ENCODE measurements at places on chromosomes 13 and 19.

DNA sequence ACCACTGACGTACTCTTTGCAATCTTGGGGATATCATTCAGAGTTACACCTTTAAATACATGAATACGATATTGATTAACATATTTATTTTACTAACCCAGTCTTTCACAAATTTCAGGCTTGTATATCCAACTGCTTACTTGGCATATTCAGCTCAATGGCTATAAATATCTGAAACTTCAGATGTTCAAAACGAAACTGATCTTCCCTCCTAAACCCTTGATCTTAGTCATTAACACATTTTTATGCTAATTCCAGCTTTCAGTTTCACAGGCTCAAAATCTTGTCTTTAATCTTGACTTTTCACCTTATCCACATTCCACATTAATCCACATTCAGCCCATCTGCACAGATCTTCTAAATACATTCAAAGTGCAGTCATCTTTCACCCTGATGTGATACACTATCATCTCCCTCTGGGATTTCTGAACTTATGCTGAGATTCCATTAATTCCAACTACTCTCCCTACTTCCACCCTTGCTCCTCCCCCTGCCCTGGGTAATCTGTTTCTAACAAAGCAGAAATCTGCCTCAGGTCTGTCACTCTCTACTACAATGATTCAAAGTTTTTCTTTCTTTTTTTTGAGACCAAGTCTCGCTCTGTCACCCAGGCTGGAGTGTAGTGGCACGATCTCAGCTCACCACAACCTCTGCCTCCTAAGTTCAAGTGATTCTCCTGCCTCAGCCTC lies 387.2 kb downstream of the GPC5 start:
- no peak for DNase-seq

DNA sequence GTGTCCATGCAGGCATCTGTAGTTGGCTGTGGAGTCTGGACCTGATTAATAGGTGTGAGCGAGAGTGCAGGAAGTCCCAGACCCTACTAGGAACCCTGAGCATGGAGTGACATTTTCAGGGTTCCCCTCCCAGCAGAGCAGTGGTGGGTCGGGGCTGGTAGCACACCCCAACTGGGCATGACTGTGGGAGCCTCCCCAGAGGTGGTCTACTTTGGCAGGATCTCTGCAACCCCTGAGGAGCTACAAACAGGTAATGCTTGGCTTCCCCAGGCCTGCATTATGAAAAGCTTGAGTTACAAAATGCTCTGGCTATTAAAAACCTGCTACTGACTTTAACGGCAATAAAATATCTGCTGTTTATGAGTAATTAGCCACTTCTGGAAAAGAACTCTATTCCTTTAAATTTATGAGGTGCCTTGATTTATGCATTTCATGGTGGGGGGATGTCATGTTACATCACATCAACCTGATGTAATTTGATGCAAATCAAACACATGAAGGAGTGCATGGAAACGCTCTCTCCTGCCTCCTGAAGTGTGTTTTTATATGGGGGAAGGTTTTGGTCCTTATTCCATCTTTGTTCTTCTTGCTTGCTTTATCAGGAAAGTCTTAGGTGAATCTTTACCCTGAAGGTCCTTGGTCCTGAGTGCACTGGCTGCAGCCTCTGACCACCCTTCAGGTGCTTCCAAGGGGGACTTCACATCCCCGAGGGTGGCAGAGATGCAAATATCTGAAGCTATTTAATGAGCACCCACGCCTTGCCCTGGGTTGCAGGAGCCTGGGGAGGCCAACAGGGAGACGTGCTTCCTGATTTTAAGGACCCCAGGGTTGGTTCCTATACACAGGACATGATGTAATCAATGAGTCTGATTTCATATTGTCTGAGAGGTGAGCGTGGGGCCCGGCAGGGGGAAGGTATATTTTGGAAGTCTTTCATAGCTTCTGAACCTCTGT lies 54.0 kb downstream of the ZNF536 start:
- DNase-seq: no peak

DNA sequence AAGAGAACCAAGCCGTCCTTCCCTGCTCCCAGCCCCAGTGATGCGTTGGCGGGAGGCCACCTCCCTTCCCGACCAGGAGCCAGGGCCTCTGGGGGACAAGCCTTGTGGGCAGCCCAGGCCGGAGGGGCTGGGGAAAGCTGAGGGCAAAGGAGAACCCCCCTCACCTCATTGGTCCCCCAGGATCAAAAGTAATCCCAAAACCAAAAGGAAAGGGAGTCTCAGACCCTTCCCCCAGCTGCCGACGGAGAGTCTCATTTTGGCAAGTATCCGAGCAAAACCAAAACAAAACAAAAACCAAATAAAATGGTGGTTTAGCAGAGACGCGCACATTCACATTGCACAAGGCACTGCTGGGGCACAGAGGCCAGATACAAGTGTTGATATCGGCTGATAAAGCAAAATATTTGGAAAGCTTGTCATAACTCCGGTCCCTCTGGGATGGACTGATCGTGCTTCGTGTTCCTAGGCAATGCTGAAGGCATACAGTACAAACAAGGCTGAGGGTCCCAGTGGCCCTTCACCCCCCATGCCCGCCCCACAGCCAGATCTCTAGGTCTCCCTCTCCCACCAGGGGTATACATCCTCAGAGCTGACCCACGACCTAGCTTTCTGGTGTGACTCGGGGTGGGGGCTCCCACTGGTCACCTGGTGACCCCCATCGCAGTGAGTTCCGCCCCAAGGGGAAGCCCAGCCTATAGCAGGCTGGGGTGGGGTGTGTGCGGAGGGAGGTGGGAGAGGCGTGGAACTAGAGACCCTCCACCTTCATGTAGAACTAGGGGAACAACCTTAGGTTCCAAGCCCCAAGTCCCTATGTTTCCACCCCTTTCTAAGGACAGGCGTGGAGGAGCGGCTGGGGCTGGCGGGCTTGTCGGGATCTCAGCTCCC lies 2.1 kb downstream of the CEBPA start:
- no peak for DNase-seq

- DNase-seq: no peak
Measured at GRCh38 chr19:41621654-41622053, 5.2 kb downstream of the CEACAM4 start.

- DNase-seq: no peak
Measured at GRCh38 chr13:47100214-47100853, 203.5 kb upstream of the HTR2A start.

DNA sequence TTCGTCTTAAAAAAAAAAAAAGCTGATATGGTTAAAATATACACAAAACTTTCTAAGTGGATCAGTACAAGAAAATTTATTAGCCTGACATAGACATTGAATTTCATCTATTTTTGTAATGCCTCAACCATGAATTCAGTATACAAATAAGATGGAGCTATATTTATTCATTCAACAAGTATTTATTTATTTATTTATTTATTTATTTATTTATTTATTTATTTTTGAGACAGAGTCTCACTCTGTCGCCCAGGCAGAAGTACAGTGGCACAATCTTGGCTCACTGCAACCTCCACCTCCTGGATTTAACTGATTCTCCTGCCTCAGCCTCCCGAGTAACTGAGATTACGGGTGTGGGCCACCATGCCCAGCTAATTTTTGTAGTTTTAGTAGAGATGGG lies 78.5 kb upstream of the GSX1 start:
- DNase-seq: no peak

DNA sequence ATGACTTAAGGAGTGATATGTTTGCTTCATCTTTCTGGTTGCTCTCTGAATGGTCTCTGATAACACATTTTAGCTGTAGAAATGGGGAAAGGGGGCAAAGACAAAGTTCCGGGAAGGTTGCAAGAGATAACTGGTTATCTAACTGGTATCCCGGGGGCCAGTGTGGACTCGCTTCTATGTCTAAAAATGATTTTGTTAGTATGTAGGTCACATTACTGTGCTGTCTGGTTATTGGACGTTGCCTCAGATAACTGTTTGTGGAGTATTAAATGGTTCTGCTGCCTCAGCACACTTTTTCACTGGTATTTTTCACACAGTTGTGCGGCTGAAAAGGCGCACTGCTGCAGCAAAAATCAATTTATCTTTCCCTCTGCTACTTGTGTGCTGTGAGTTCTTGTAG lies 63.0 kb upstream of the ZNF536 start:
- DNase-seq: no peak

DNA sequence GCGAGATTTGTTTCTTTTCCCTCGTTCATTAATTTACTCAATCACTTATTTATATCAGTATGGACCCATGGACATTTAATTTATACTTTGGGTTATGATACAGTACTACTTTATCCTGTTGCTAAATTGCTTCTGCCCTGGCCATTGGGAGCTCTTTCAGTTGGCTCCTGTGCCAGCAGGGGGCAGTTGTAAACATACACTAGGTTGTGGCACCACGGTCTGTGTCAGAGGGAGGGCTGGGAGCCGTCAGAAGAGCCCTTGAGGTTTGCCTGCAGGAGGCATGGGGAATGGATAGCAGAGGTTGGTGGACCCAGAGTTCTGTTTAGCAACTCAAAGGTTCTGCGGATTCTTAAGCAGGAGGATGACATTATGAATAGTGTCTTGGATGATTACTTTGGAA lies 94.3 kb downstream of the ERCC5 start:
- no peak for DNase-seq

DNA sequence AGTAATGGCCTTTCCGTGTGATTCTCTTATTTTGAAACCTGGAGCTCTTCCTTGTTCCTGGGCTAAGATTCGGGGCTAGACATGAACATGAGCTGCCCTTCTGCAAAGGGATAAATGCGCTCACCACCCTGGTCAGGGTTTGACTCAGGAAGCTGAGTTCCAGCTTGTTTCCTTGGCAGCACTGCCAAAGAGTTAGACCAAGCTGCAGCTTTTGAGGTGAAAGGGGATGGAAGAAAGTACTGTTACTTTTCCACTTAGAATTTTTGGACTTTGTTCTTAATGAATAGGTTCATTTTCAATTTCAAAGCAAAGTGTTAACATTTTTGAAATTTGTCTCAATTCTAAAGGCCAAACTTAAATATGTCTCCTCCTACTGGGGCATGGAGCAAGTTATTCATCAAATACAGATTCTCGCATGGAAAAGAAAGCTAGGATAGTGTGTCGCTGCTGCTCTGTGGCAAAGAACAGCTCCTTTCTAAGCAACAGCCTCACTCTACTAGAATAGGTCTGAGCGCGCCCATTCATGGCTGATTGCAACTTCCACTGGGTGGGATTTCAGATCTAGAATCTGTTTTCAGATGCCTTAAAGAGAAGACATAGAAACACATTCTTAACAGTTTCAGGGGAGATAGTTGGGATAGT lies 2.2 kb downstream of the RGCC start:
- DNase-seq: no peak

GRCh38 chr13:99997702-99998214 lies 16.2 kb downstream of the ZIC2 start:
- no peak for DNase-seq

DNA sequence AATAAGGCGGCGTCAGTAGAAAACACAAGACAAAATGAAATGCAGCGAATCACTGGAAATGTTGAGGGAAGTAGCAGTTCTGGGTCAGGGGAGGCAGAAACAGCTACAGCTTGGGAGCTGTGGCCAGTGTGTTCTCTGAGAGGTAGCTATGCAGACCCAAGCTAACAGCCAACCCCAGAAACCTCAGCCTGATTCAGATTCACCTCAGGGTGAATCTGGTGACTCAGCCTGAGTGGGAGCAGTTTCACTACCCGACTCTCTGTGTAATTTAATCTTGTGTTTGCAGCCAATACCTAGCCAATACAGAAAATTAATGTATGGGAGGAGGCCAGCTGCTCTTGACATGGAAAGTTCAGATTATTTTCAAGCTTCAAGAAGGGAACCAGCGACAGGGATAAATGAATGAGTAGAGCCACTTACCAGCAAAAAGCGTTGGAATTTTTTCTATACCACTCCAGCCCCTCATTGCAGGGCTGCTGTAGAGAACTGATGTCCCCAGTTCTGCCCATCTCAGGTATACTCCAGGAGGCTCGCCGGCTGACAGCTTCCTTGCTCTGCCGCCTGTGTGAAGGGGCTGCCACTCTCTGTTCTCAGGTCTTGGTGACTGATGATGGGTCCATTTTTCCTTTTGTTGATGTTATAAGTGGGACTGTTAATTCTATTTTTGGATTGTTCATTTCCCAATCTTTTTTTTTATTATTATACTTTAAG lies 8.9 kb downstream of the IGFL3 start:
- DNase-seq: peak; percentile 77

DNA sequence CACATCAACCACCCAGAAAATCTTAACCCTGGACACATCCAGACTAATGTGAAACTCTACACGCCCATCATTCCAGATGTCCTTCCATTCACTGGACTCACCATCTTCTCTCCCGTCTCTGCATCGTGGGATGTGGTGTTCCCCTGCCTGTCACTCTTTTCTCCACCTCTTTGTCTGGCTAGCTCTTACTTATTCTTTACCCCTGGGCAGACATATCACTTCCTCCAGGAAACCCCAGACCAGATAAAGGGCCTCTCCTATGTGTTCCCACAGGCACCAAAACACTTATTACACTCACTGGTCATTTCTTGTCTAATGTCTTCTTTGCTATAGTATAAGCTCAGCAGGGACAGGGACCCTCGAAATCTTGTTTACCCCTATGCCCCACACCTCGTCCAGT lies 109.3 kb upstream of the IPO5 start:
- no peak for DNase-seq

Measured in HTR-8/SVneo (cell line).